ENCODE measurements at places on chromosomes 2 and 18.

DNA sequence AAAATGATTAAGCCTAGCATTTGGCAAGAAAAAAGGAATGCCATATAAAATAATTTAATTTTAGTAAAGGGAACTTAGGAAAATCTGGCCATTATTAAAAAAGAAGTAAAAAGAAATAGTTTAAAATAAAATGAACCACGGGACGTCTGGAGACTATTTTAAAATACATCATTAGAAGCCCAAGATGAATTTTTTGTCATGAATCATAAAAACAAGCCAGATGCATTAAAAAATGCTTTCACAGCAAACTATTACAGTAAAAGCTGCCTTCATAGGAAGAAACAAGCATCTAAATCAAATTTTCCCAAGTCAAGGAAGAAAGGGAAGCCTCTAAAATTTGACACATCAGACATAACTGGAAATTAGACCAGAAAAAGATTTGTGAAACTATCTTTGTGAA lies 33.0 kb downstream of the COL5A2 start:
- no peak for DNase-seq

DNA sequence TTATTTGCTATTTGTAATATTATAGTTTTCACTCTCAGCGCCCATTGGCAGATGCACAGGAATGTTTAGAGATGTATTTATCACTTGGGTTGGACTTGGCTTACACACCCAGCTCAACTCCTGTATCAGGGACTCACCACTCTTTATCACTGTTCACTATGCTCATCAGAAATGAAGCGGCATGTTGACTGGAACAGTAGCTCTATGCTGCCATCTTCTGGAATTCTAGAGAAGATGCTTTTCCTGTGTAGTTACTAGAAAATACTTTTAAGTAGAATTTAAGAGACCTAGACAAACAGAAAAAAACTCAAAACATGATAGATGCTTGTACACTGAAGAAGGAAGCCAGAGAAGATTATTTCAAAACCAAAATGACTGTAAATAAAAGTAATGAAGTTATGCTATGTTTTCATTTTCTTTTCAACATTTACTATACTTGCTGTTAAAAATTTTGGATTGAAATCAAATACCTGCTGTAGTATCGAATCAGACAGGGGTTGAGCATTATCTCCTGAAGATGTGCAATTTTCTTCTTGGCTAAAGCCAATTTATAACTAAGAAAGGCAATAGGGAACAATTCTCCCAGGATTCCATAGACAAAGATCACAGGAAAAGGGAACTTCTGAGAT lies 47.4 kb upstream of the NXPH2 start:
- peak; percentile 69 for DNase-seq

DNA sequence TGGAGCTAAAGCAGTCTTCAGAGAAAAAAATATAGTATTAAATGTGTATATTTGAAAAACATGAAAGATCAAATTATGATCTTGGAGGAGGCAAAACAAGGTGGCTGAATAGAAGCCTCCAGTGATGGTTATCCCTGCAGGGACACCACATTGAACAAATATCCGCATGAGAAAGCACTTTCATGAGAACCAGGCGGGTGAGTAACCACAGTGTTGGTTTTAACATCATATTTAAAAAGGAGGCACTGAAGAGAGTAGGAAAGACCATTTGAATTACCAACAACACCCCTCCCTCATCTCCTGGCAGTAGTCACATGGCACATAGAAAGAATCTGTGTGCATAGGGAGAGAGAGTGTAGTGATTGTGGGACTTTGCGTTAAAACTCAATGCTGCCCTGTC lies 759.6 kb upstream of the NRXN1 start:
- no peak for DNase-seq

DNA sequence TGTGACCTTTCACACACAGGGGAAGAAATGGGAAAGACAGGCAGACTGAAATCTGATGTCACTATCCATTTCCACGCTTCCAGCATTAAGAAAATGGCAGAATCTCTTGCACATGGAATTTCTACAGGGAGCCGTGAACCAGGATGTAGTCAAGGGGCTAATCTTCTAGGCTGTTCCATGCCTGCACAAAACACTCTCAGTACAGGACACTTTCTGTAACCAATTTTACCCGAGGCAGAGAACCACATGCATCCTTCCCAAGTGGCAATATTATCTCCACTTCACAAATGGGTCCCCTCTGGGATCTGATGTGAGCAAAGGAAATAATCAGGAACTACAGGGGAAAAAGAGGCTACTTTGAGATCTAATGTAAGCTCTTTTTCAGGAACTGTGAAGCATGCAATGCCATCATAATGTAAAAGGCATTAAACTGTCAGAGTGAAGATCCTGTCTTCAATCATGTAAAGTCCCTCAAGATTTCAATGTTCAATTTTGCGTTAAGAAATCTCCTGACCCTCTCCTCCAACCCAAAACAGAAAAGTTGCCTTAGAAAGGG lies 236.9 kb downstream of the RBM43 start:
- no peak for DNase-seq

GRCh38 chr2:225056330-225057073 lies 14.2 kb upstream of the DOCK10 start:
- no peak for DNase-seq

Measured in hematopoietic multipotent progenitor cell (in vitro differentiated cells).